ENCODE measurements at places on chromosomes 12 and 14.

- no peaks in the 10 kb centered on the region for H3K36me3 ChIP-seq
- no peak overlapping the region for H3K27ac ChIP-seq
These were observed 137.9 kb downstream of the NRXN3 start for GRCh38 chr14:78308079-78308478.

DNA sequence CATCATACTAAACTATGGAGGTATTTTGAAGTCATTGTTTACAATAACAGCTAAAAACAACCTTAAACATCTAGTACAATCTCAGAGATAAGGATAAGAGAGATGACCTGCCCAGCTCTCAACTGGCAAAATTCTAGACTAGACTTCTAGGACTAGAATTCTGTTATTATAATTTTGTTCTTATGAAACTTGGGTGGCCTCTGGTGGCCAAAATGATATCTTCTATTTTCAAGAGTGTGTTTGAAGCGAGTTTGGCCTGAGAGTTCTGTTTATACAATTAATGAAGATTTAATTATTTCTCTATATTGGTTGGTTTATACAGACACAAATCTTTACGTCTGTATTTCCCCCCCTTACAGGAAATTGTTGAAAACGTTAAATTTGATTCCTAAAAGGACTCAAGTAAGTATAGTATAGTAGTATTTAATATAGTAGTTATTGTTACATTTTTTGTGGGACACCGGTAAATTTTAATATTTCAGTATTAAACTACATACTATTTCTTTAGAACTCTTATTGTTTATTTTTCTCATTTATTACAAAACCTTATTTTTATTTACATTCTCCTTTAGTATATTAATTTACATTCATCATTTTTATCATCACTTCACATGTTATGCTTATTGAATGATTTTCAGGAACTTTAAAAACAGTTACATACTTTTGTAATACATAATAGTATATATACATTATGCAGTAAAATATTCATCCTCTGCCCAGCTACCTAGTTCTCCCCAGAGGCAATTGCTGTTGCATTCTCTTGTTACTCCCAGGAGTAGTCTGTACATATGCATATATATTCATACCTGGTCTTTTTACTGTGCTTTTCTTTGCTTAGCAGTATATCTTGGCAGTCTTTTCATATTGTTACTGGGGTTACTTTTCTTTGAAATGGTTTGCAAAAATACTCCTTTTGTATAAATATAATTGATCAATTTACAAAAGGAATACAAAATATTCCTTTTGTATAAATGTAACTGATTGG is 6.6 kb downstream of the PPHLN1 start:
- H3K4me1 ChIP-seq, result peaks cover 1% of the 10 kb centered on the region
- H3K27me3 ChIP-seq, result no peaks in the 10 kb centered on the region
- peaks cover 5% of the 10 kb centered on the region for H3K36me3 ChIP-seq
- H3K4me3 ChIP-seq, result no peak overlapping the region

- H3K36me3 ChIP-seq, result no peaks in the 10 kb centered on the region
- no peaks in the 10 kb centered on the region for H3K27me3 ChIP-seq
- H3K4me3 ChIP-seq, result no peak overlapping the region
These were observed 371.5 kb downstream of the ALG10 start for GRCh38 chr12:34393821-34394150.

DNA sequence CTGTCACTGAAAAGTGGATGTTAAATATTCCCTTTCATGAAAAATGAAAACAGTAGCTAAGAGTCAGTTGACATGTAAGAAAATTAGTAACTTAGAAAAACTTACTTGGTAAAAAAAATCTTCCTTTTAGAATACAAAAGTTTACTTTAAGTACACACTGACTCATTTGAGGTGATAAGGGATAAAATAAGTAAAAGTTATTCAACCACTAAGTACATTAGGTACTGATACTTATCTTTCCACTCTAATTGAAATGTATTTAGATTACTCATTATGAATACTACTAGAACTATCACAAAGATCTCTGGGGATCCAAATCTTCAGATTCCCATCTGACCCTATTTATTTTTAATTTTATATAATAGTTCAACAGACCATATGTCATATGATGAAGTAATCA is 12.2 kb downstream of the SYCP3 start:
- H3K27me3 ChIP-seq, result no peaks in the 10 kb centered on the region
- DNase-seq, result no peak
- H3K36me3 ChIP-seq, result no peaks in the 10 kb centered on the region
- H3K27ac ChIP-seq, result no peak overlapping the region
- H3K4me1 ChIP-seq, result no peaks in the 10 kb centered on the region

- H3K27ac ChIP-seq, result no peak overlapping the region
- H3K4me1 ChIP-seq, result no peaks in the 10 kb centered on the region
- no peak for DNase-seq
- no peaks in the 10 kb centered on the region for H3K36me3 ChIP-seq
These were observed 32.7 kb downstream of the DYRK2 start for GRCh38 chr12:67681105-67681778.

- no peaks in the 10 kb centered on the region for H3K4me1 ChIP-seq
- no peaks in the 10 kb centered on the region for H3K36me3 ChIP-seq
- H3K4me3 ChIP-seq, result no peak overlapping the region
- no peaks in the 10 kb centered on the region for H3K27me3 ChIP-seq
- H3K27ac ChIP-seq, result no peak overlapping the region
These were observed 23.2 kb downstream of the FOS start for GRCh38 chr14:75301666-75302325.

DNA sequence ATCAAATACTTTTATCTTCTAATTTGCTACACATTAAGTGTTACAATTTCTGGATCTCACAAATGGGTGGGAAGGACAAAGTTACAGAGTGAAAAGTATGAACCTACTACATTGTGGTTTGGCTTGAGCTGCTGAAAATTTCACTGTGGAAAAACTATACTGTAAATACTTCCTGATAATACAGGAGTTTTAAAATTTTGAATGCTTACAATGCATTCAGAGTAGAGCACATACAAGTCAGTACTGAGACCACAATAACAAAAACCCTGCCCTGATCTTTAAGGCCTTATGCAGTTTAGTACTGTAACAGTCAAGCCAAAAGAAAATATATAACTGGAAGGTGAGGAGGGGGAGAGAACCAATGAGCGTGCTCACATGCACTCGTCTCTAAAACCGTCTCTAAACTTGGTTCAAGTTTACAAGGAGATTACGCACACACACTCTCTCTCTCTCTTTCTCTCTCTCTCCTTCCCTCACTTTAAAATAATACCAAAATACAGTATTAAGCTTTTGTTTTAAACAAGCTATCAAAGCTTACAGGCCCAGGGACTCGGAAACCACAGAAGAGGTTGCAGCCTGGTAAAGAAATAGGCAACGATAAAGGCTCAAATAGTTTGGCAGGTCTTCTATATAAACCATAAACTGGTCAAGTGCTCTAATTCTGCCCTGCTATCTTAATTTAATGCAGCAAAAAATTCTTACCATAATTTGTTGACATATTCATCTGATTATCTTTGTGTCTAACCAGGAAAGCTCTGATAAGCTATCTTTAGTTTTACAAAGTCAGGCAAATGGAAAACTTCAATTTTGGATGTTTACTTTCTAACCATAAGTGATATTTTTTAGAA is 58.0 kb downstream of the ATF7 start:
- no peaks in the 10 kb centered on the region for H3K27me3 ChIP-seq

- no peaks in the 10 kb centered on the region for H3K36me3 ChIP-seq
- H3K27me3 ChIP-seq, result peaks cover 20% of the 10 kb centered on the region
- H3K27ac ChIP-seq, result no peak overlapping the region
- peak overlapping the region; percentile 41 for H3K4me3 ChIP-seq
- peak; percentile 68 for DNase-seq
These were observed 67.9 kb upstream of the USP15 start for GRCh38 chr12:62192180-62192902.

GRCh38 chr12:75334384-75335030 is at the start of gene GLIPR1L1:
Gene GLIPR1L1 (plus strand): TSS chr12:75334670. CDS start chr12:75334729, 59 bp downstream.
- H3K4me3 ChIP-seq, result peak within 1 kb of the TSS; percentile 31
- peaks cover 16% of the 10 kb centered on the region for H3K4me1 ChIP-seq
- no peaks in the 10 kb centered on the region for H3K27me3 ChIP-seq

DNA sequence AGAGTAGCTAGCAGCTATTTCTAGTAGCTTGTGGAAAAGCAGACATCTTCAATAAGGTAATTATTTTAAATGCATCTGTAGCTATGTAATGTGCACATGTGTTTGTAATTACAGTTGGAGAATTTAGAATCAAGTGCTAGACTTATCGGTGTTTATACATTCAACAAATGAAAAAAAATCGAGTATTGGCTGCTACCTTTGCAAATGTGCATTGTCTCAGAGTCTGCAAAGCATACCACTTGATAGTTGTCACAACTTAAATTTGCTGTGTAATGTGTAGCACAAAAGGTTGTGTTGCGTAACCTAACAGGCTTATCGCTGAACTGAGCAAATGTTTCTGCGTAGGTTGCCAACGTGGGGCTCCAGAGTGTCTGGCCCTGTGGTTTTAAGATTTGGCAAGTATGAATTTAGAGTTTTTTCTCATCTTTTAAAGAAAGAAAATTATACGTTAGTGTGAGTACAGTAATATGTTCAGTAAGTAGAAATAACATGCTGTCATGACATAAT is 44.3 kb downstream of the TMTC2 start:
- H3K27ac ChIP-seq, result no peak overlapping the region
- H3K27me3 ChIP-seq, result no peaks in the 10 kb centered on the region
- H3K4me1 ChIP-seq, result no peaks in the 10 kb centered on the region
- no peak overlapping the region for H3K4me3 ChIP-seq
- no peak for DNase-seq
- H3K36me3 ChIP-seq, result no peaks in the 10 kb centered on the region

Measured in thymus (tissue), 14 donors.